ENCODE measurements at places on chromosomes 11 and 22.

DNA sequence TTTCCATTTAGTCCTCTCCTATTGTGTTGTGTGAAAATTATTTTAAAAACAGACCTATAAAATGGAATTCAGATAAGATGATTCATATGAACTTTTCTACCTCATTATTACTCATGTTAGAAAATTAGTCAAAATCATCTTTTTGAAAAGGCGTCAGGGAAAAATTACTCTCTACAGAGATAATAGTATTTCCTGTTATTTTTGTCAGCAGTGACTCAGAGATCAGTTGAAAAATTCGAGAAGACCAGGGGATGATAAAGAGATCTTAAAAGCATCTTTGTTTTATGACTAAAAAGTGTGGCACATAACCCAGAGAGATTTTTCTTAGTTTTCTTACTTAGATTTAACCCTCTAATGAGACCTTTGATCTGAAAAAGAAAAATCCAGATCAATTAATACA is 157.9 kb upstream of the CARD18 start:
- no peak for DNase-seq

- DNase-seq: no peak
These were observed 16.7 kb downstream of the CD44 start for GRCh38 chr11:35155677-35156076.

DNA sequence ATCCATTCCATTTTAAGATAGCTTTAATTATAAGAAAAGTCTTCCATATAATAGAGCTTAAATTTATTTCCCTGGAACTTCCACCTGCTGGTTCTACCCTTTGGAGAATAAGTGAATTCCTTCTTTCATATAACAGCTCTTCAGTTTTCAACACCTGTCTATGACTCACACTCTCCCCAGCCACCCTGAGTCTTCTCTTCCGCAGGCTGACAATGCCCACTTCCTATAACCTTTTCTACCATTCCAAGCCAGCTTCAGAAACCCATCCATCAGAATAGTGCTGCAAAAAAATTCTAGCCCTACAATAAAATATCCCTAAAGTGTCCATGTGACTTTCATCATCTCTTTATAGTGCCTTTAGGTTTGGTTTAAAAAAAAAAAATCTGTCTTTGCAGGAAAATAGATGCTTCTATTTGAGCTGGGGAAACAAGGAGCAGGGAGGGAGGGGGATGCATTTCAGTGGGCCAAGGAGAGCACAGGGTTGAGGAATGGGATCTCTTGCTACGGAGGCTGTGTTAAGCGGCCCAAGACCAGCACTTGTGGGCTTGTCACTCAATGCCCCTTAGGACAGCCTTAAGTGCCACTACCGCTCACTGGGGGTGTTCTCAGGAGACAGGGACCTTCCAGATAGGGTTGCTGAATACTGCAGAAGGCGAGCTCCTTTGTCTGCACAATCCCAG is 178.6 kb downstream of the DSCAML1 start:
- no peak for DNase-seq

- no peak for DNase-seq
These were observed 13.0 kb downstream of the MUC5B start for GRCh38 chr11:1235901-1236315.

DNA sequence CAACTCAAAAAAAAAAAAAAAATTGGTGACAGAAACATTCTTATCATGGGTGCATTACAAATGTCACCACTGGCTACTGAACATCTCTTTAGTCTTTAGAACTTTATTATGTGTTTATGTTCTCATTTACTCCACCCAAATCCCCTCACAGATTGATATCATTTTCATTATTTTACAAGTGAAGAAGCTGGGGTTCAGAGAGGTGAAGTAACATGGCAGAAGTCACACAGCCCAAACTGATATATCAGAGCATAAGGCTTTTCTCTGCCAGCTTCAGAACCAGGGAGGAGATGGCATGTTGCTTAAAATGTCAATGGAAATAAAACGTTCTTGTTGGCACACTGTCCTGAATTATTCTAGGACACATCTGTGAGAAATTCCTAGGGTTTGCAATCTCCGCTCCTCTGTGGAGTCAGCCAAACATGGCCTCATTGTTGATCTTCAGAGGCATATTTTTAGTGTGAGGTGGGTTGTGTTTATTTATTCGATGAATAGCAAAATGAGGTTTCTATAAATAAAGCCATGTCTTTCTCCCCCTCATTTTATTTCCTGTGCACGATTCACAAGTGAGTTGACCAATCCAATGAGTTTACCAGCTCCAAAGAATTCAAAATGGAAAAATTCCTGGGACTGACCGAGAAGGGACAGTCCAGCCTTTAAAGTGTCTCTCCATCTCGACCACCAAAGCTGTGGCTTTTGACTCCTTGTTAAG is 72.9 kb upstream of the ANO1 start:
- DNase-seq: no peak

DNA sequence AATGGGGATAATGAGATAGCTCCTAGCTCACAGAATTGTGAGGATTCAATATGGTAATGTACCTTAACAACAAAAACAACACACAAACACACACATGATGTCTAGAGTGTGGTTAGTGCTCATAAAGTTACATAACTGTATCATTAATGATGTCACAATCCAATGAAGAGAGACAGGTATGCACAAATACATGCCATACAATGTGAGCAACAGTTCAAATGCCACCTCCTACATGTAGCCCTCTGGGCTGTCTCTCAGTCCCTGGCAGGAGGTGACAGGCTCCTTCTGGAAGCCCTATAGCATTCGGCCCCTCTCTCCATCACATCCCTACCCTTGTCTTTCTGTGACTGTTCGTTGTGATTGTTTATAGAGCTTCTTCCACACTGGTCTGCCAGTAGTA is 8.3 kb upstream of the MICALL1 start:
- no peak for DNase-seq

DNA sequence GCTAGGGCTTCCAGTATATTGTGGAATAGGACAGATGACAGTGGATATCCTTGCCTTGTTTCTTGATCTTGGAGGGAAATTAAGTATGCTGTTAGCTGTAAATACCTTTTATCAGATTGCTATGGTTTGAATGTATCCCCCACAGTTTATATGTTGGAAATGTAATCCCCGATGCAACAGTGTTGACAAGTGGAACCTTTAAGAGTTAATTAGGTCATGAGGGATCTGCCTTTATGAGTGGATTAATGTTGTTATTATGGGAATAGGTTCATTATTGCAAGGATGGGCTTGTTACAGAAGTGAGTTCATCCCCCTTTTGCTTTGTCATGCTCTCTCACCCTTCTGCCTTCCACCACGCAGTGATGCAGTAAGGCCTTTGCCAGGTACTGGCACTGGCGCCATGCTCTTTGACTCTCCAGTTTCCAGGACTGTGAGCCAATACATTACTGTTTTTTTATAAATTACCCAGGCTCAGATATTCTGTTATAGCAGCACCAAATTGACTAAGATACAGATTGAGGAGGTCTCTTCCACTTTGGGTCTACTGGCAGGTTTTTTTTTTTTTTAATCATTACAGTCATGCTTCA is 16.4 kb downstream of the CABIN1 start:
- DNase-seq: no peak

DNA sequence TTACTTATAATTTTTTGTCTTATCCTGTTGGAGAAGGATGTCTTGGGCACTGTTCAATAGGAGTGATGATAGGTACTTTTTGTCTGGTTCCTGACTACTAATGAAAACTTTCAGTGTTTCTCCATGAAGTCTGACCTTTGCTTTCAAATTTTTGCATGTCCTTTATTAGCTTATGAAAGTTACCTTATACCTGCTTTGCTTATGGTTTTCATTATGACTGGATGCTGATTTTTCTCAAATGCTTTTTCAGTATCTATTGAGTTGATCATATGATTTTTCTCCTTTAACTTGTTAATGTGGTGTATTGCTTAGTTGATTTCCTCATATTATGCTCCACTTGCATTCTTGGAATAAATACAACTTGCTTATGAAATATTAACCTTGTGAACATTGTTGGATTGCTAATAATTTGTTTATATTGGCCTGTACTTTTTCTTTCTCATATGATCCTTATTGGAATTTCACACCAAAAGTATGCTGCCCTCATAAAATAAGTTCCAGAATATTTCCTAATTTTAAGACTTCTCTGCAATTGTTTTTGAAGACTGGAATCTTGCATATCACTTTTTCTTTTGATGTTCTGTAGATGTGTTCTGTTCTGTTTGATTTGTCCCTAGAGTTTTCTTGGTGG is 85.0 kb upstream of the SC5D start:
- DNase-seq: no peak

DNA sequence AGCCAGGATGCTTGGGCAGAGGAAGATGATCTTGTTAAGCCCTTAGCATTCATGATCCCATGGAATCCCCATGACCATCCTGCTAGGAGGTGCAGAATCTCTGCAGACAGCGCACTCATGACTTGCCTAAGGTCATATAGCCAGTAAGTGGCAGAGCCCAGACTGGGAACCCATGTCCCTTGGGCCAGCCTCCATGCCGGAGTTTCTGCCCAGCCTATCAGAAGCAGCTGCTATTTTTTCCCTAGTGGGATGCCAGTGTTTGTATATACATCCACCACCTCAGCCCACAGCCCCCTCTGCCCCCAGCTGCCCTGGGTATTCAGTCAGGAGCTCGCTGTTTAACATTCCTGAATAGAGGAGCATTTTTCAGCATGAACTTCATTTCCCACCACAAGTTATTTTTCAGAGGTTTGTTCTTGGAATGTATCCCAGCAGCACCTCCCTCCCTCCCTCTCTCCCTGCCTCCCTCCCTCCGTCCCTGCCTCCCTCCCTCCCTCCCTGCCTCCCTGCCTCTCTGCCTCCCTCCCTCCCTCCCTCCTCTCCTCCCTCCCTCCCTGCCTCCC is 34.4 kb upstream of the SUSD2 start:
- no peak for DNase-seq

DNA sequence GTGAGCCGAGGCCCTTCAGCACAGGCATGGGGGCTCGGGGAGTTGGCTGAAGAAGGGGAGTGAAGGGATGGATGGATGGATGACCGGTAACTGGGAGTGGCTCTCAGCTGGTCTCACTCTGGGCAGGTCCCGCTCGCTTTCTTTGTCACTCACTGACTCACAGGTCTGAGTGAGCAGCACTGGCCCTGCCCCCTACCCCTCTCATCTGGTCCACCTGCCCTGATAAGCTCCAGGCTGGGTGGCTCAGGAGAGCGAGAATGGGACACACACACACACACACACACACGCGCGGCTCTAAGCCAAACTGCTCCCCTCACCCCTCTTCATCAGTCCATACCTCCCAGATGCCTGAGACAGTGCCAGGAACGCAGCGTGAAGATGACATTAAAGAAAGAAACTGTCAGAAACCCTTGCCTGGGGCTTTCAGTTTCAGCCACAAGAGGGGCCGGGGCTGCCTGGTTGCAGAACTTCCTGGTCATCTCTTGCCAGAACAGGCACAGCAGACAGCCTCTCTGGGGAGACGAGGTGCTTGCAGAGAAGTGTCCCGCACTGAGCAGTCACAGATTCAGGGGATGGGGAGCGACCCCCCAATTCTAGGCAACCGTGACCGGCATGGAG is 16.5 kb upstream of the SHISAL1 start:
- DNase-seq: no peak

- peak; percentile 33 for DNase-seq
These were observed 43.6 kb downstream of the LRRC32 start for GRCh38 chr11:76626921-76627401.

- no peak for DNase-seq
These were observed 2.5 kb downstream of the PRR14L start for GRCh38 chr22:31747441-31747840.

DNA sequence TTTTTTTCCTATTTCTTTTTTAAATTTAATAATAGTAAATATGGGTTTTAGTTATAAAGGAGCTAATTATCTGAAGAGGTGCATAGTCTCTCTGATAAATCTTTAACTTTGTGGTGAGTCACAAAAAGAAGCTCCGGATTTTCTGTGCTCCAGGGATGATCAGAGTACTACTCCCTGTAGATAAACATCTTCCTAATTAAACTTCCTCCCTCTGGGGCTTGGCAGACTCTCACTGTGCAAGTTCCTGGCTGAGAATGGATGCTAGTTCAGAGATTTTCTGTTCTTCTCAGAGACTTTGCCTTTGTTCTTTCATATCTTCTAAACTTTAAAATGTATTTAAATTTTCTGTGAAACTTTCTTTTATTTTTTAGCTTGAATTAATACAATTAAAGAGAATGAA is at the start of gene OR10G7:
OR10G7 (minus strand) TSS at position 72 of the 400 bp plus-strand sequence. CDS start 2,324 bp downstream, outside the sequence.
- no peak for DNase-seq

DNA sequence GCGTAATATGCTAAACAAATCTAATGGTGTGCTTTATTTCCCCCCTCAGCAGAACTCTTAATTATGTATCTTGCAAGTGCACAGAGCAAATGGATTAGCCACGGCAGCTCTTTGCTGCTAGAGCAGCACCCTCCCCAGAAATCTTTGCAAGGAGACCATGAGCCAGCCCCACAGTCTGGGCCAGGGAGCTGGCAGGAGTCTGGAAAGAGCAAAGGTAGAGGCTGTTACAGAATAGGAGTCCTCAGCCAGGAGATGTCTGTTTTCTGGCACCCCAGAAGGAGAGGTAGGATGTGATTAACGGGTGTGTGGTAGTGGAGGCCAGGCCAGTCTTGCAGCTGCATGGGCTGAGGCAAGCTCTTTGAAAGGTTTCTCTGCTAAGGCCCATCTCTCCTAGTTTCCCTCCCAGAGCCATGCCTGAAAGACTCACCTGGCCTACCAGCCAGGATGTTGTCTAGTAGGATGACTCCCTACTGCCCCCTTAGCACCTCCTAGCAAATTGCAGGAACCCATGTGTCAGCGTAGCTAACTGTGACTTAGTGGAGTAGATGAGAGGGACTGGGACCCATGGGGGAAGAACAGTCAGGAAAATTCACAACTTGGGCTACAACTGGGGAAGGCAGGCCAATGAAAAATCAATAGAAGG is 557.2 kb downstream of the BUD13 start:
- DNase-seq: no peak

DNA sequence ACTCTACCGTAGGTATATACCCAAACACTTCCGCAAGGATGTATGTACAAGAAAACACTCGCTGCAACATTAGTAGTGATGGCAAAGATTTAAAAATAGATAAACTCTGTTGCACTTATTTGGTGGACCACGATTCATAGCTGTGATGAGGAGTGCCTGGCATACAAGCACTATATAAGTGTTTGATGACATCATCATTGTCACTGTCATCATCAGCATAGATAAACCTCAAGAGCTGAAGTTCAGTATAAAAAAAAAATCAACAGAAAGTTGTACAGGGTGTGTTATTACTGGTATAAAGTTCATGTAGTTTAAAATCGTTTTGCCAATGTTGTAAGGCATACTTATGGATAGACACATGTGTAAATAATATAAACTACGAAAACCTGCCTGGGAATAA is 24.0 kb upstream of the NUP50 start:
- DNase-seq: no peak
